ENCODE measurements at places on chromosomes 2 and 18.

- no peak for DNase-seq
Observed at GRCh38 chr2:45483997-45484396, 127.1 kb downstream of the SRBD1 start.

- peak; percentile 21 for DNase-seq
Observed at GRCh38 chr2:30678410-30679137, 128.7 kb downstream of the CAPN13 start.

GRCh38 chr2:216084547-216084946 is 2.8 kb downstream of the TMEM169 start:
- DNase-seq, result no peak

DNA sequence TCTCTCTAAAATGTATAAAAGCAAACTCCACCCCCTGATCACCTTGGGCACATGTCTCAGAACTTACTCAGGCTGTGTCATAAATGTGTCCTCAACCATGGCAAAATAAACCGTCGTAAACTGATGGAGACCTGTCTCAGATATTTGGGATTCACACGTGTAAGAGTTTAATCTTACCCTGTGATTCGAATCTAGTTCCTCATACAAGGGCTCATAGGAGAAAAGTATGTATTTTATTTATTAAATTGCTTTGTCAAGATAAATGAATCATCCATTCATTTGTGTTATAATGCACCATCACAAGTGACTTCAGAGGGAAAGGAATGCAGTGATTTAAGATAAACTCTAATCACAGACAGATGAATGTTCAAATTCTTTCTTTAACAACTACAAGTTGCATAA is 712.5 kb upstream of the LRATD1 start:
- DNase-seq, result no peak

DNA sequence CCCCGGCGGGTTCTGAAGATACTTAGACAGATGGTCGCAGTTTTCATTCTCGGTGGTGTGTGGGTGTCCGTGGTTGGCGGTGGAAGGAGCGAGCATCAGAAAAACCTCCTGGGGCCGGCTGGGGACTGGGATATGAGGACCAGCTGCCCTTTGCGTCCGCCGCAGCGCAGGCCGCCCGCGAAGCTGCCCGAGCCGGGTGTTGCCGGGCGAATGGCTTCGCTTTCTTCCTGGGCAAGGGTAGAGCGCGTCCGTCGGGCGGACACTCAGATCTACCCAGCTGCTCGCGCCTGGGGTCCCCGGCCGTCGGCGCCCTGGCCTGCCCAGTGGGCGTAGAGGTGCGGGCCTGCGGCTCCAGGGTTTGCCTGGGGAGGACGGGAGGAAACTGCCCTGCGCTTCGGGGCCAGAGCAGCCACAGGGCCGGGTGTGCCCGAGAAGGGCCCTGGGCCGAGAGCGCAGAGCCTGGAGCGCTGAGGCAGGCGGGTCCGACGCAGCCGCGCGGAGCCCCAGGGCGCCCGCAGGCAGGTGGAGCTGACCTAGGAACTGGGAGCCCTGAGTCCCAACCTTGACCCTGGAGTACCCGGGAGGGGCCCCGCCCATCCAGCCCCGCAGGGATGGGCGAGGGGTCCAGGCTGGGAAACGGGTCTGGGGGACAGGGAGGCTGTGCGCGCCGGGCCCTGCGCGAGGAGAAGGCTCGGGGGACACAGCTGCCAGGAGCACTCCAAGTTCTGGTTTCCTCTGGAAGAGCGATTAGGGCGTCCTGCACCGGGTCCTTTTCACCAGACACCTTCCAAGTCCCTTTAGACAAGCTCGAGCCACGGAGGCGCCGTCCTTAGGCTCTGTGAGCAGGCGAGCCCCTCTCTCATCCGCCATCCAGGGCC is 1.3 kb downstream of the TWIST2 start:
- no peak for DNase-seq

- DNase-seq, result no peak
Observed at GRCh38 chr2:127721978-127722355, 20.7 kb downstream of the SFT2D3 start.

DNA sequence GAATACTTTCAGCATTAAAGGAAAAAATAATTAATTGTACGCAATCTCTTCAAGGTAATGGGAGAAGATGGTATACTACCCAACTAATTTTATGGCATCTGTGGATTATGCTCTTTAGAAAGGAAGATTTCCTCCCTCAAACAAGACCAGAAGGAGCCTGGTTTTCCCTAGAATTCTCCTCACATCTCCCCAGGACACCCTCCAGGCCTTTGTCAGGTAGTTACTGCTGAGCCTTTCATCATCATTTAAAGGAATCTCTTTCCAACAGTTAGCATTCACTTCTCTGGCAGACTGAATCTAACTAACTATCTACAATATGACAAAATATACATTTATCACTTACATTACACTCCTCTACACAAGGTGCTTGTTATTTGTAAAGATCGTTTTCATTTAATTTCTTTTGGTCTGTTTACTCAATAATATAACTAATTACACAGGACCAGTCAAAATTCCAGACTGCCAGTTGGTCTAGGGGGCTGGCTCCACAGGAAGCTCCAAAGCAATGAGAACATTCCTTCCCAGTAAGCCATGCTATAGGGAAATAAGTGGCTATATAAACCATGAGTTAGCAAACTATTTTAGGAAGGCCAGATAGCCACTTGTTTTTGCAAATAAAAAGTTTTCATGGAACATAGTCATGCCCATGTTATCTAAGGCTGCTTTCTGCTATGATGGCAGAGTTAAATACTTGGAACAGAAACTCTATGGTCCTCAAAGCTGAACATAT is 19.1 kb downstream of the ZNF24 start:
- no peak for DNase-seq

- no peak for DNase-seq
Observed at GRCh38 chr2:36663851-36664695, 32.4 kb upstream of the VIT start.

DNA sequence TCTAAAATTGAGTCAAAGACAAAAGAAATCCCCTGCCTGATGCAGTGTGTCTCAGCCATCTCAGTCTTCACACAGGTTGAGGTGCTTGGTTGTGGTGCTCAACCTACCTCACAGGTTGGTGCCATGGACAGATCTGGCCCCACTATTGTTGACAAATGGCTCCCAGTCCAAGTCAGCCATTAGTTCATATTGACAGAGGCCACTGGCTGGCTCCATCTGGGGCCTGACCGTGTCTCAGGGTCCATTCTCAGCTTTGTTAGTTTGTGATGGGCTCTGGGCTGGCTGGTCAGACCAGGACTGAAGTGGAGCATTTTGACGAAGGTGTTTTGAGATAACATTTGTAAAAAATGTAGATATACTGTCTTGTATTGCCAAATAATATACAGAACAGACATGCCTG is 36.9 kb downstream of the MRPL33 start:
- no peak for DNase-seq

DNA sequence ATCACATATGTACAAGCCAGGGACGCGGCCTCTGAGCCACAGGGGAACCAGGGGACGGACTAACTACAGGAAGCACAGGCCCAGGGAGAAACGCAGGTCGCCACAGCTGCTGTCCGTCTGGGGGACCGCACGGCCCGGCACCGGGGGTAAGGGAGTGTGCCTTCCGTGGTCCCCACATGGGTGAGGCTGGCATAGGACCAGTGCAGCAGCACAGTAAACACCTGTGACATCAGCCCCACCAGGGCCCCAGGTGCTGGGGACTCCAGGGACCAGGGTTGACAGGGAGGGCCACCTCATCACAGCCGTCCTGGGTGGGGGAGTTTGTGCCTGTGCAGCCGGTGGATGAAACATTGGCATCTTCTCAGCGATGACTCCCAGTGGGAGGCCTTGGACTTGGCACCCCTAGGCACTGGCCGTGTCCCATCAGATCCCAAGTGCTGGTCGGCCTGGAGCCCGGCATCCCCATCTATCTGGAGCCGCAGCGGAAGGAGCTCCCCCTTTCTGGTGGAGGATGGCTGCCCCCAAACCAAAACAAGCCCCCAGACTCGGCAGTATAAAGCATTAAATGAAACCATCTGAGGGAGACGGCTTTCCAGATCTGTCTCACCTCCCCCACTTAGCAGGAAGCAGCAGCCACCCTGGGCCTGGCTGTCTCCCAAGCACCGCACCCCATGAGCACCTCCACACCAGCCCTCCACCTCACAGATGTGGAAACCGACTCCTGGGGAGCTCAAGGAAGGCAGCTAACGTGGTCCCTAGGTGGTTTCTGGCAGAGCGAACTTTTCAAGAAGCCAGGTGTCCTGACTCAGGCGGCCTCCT is 22.5 kb downstream of the AQP12A start:
- no peak for DNase-seq

- DNase-seq, result no peak
Observed at GRCh38 chr2:26526589-26526988, 48.7 kb upstream of the OTOF start.

GRCh38 chr2:70710038-70710690 is 57.8 kb downstream of the ADD2 start:
- no peak for DNase-seq

- DNase-seq, result no peak
Observed at GRCh38 chr2:119491776-119492525, 32.3 kb downstream of the SCTR start.

- peak; percentile 46 for DNase-seq
Observed at GRCh38 chr2:72138921-72139381, 8.7 kb downstream of the CYP26B1 start.

GRCh38 chr18:50469380-50469781 is 90.5 kb upstream of the MAPK4 start:
- no peak for DNase-seq

GRCh38 chr18:48987821-48988220 is 37.1 kb upstream of the SMAD7 start:
- DNase-seq, result peak; percentile 23

- no peak for DNase-seq
Observed at GRCh38 chr2:200443376-200443775, 66.5 kb downstream of the KCTD18 start.

GRCh38 chr18:59005262-59005661 is 134.4 kb upstream of the SEC11C start:
- no peak for DNase-seq

DNA sequence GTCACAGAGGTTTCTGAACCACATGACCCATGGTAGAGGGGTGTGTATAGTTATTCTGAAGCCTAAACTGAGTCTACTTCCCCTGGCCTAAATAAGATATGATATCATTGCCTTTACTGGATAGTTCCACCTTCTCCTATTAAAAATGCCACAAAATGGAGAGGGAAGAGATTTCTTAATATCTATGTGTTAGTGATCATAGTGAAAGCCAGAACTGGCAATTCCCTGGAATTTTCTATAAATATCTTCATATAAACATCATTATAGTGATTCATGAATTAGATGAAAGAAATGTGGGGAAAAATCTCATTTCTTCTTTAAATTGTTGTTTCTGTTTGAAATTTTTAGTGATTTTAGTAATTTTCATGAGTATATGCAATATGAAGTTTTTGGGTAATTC is 45.8 kb downstream of the TSHZ1 start:
- no peak for DNase-seq

DNA sequence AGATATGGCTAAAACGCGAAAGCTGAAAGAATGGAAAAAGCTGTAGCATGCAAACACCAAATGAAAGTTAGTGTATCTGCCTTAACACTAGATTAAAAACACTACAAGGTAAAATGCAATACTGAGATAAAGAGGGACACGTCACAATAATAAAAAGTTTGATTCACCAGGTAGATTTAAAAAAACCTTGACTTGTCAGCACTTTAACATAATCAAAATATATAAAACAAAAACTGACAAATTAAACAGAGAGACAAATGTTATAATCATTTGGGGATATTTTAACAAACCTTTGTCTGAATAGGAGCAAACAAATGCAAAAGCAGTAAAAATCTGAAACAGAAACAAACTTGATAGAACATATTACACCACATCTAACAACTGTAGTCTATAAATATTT is 18.3 kb downstream of the TLK1 start:
- DNase-seq, result no peak

GRCh38 chr2:240033330-240033678 is 3.1 kb upstream of the OR6B2 start:
- DNase-seq, result no peak

GRCh38 chr2:202400941-202401340 is 24.8 kb downstream of the BMPR2 start:
- no peak for DNase-seq

DNA sequence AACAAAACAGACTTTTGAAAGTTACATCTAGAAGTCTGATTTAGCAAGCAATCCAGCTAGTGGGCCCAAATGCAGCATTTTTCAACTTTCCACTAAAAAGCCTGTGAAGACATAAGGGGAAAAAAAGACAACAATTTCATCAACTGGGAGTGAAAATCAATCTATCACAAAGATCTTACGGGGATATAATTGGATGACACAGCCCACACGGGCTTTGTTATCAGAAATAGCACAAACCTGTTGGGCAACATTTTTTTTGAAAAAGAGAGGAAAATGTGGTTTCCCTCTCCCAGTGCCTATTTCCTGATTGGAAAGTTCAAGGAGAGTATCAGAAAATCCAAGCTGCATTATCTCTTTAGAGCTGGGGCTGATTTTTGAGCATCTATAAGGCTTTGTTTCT is 132.7 kb downstream of the EVA1A start:
- DNase-seq, result no peak

DNA sequence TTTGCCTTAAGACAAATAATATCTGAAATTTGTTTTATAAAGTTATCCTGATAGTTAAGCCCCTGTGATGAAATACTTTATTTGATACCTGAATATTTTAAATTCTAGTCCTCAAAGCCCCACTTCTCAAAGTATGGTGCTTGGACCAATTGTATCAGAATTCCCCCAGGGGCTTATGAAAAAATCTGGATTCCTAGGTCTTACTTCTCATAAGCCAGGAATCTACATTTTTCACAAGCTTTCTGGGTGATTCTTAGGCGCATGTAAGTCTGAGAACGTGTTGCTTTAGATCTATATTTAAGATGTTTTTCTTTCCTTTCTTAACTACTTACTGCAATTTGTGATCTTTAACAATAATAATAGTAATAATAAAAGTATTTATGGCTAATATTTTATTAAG is 53.1 kb downstream of the MYO1B start:
- DNase-seq, result no peak

DNA sequence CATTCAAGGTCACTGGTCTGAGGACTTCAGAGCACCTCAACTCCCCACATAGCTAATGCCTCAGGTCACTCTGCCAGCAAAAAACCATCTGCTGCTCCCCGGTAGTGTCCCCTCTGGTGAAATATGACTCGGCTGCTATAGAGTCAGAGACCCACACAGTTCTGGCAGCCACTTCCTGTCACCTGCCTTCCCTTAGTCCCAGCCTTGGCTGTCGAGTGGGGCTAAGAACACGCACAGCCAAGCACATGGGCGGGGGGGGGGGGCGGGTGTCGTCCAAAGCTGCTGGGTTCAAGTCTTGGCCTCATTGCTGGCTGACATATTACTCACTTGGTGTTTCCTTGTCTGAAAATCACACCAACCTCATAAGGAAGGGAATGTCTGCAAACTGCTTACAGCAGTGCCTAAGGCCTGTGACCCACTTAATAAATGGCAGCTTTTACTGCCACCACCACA is 37.5 kb downstream of the POLR1A start:
- DNase-seq, result no peak

DNA sequence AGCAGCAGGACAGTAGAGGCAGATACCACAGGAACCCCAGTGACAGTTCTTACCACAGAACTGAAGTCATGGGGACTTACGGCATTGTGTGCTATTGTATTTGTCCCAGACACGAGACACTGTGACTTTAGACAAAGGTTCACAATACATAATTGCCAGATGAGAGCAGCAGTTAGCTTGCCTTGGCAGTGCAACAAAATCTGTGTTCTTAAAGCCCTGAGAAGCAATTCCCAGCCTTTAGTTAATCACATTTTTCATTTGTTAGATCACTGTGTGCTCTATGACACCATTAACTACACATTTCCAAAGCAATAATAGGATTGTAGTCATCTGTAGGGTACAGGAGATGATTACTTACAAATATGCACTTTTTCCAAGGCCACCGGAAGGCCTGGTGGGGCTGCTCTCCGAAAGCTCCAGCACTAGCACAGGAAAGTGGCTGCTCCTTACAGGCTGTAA is 97.5 kb upstream of the LDLRAD4 start:
- DNase-seq, result no peak

Data from ecto neural progenitor cell (in vitro differentiated cells).